ENCODE measurements at places on chromosomes 12 and 14.
A peak's percentile ranks its signal among the peaks of the same experiment; 100 is the strongest.

DNA sequence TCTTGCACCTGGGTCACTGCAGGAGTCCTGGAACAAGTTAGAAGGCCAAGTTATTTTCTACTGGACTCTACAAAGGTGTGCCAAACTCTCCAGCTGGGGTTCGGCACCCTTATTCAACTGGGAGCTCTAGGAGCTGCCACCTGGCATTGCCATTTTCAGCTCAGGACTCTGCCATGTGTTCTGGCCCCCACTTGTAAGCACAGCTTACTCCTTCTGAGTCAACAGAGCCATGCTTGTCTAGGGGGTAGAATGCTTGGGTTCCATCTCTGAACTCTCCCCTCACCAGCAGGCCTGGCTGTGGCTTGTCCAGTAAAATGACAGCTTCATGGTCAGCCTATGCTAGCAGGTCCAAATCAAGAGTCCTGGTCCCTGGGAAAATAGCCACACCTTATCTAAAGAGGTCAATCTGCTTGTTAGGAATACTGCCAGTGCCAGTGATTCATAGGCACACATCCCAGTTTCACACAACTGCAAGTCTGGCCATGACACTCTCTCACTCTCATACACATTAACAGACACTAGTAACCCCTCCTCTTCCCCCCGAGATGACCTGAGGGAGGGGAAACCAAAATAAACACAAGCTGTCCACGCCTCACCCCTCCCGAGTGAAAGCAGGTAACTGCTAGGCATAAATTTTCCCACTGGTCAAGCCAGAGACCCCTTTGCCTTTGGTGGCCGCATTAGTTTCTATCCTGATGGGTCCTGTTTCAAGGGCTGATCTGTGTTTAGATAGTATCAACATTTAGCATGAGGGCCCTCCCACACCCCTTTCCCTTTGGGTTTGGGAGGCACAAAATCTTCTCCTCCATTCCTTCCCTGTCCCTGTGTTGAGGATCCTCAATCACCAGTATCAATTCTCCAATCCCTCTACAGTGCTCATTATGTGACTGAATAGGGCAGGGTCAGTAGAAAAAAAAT is 182.3 kb upstream of the GZMB start:
- DNase-seq = no peak

GRCh38 chr12:120574106-120574505 is 7.1 kb downstream of the POP5 start:
- no peak for DNase-seq

- peak; percentile 84 for DNase-seq
Observed at GRCh38 chr12:44000309-44000952, 164.6 kb downstream of the TMEM117 start.

- DNase-seq = peak; percentile 65
Observed at GRCh38 chr14:67674139-67674479, 323 bp downstream of the VTI1B start.

- DNase-seq = no peak
Observed at GRCh38 chr14:96625426-96625985, 123.3 kb downstream of the PAPOLA start.

DNA sequence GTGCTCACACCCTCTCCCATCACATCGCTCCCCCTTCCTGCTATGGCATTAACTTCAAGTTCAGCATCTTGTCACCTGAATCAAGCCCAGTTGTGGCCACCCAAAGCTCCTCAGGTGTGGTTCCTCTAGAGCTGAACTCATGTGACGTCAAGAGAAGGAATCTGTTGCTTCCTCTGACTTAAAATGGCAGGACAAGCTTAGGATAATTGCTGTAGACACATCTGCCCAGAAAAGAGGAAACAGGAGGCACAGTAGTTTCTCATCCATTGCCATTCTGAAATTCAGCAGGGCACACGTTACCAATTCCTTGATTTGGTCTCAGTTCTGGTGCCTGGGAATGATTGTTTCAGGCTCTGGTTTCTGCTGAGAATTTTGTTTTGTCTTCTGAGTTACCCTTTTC is 52.1 kb downstream of the RCOR1 start:
- no peak for DNase-seq

- no peak for DNase-seq
Observed at GRCh38 chr14:102902086-102902485, 20.4 kb upstream of the AMN start.

DNA sequence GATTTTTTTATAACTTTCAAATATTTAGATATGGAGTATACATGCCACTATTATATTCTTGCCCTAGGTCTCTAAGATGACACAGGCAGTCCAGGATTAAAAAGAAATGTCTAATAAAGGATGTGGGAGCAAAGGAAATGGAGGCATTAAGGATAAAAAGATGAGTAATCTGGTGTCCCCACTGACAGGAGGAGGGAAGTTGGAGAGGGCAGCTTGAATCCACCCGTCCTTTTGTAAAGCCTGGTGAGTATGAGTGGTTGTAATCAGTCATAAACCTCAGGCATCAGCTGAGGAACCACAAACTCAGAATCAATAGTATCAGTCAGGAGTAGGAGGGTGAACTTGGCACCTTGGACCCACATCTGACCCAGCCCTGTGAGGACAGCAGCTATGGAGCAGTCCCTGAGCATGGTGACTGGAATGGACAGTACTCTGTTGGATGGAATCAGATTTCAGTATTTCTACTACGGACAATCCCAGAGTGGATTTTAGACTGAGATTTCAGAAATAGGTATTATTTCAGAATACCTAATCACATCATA is 100.5 kb downstream of the EXOC5 start:
- DNase-seq = no peak

DNA sequence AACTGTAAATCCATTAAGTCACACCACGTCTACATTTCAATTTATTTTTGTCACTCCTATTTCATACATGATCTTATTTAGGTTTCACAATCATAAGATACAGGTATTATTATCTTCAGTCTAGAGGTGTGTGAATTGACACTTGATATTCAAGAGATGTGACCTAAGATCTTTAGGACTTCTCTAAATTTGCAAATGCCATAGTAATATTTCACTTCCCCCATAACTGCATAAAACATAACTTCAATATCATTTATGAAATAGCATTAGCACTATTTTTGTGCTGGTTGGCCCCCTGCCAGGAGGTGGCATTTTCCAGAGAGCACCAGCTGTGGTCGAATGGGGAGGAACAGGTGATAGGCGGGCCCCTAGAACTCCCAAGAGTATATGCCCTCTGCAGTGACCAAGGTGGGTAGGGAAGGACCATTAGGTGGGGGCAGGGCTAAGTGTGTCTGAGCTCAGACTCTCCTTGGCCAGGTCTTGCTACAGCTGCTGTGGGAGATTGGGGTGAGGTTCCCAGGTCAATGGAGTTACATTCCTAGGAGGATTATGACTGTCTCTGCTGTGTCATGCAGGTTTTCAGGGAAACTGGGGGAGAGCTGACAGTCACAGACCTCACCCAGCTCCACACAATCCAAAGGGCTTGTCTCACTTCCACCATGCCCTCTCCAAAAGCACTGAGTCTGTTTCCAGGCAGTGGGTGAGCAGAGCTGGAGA is 49.2 kb upstream of the ERGIC2 start:
- DNase-seq = no peak

GRCh38 chr14:50797250-50798047 is 33.5 kb downstream of the NIN start:
- no peak for DNase-seq

DNA sequence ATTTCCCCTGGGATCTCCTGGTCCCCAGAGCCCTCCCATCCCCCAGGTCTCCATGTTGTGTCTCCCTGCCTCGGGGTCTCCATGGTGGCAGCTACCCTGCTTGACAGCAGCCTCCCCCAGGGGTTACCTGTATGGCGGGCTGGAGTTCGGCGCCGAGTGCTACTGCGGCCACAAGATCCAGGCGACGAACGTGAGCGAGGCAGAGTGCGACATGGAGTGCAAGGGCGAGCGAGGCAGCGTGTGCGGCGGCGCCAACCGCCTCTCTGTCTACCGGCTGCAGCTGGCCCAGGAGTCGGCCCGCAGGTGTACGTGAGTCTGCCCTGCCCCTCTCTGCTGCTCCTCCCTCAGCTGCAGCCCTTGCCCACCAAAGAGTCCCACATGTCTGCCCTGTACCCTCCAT is 80.9 kb downstream of the WSCD2 start:
- no peak for DNase-seq

GRCh38 chr12:132702640-132703039 is 8.0 kb upstream of the PGAM5 start:
- DNase-seq = no peak

- no peak for DNase-seq
Observed at GRCh38 chr14:106657460-106657859, 1131.1 kb downstream of the TMEM121 start.

DNA sequence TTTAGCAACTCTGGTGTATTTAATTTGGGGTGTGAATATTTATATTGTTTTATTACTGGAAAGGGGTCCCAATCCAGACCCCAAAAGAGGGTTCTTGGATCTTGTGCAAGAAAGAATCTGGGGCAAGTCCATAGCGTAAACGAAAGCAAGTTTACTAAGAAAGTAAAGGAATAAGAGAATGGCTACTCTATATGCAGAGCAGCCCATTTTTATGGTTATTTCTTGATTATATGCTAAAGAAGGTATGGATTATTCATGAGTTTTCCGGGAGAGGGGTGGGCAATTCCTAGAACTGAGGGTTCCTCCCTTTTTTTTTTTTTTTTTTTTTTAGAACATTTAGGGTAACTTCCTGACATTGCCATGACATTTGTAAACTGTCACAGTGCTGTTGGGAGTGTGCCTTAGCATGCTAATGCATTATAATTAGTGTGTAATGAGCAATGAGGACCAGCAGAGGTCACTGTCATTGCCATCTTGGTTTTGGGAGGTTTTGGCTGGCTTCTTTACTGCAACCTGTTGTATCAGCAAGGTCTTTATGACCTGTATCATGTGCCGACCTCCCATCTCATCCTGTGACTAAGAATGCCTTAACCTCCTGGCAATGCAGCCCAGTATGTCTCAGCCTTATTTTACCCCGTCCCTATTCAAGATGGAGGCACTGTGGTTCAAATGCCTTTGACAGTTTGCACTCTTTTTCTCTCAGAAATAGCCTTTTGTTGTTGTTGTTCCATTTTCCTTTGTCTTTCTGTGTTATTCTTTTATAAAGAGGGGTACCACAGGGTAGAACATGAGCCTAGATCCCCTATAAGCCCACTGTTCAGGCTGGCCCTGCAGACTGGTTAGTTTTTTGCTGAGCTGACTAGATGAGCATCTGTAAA is 75.5 kb upstream of the DCD start:
- DNase-seq = peak; percentile 16

DNA sequence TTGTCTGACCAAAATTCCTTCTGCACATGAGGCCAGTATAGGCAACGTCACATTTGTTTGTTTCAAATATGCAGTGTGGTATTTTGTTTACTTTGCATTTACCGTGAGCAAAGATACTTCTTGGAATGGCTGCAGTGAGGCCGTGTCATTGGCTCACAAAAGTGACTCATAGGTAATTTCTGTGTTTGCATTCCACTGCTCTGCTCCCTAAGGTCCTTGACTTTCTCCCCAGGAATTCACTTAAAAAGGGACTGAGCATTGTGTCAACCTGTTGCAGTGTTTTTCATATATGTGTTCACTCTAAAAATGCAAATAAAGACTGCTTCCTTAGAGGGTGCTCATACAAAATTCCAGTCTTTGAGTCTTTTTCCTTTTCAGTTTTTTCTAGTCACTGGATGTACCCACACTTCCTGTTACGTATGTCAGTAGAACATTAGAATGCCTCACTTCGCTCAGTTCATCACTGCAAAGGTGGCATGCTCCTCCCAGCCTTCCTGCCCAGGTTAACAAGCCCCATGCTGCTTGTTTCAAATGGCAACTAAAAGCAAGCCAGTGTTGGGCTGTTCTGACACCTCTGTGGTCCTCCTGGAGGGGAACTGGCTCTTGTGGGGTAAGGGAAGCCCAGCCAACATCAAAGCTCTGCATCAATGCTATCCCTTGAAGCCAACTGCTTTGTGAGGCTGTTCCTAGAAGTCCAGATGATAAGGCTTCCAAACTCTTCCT is 9.1 kb downstream of the C12orf76 start:
- no peak for DNase-seq

DNA sequence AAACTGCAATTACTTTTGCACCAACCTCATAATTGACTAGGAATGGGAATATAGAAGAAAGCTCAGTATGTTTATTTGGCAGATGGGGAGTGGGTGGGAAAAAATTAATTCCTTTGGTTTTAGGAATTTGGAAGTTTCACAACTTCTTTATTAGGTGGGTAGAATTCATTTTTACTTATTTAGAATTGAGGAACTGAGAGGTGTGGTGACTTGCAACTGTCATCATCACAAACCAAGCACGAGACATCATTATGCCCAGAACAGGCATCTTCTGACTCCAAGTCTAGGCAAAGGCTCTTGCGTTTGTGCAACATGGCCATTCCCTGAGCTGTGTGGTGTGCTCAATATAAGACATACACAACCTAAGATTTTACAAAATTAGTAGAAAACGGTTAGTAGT is 380.0 kb downstream of the ATP23 start:
- no peak for DNase-seq

- no peak for DNase-seq
Observed at GRCh38 chr12:115341442-115341841, 657.5 kb upstream of the TBX3 start.

- no peak for DNase-seq
Observed at GRCh38 chr14:100370003-100370402, 46.9 kb downstream of the SLC25A47 start.

DNA sequence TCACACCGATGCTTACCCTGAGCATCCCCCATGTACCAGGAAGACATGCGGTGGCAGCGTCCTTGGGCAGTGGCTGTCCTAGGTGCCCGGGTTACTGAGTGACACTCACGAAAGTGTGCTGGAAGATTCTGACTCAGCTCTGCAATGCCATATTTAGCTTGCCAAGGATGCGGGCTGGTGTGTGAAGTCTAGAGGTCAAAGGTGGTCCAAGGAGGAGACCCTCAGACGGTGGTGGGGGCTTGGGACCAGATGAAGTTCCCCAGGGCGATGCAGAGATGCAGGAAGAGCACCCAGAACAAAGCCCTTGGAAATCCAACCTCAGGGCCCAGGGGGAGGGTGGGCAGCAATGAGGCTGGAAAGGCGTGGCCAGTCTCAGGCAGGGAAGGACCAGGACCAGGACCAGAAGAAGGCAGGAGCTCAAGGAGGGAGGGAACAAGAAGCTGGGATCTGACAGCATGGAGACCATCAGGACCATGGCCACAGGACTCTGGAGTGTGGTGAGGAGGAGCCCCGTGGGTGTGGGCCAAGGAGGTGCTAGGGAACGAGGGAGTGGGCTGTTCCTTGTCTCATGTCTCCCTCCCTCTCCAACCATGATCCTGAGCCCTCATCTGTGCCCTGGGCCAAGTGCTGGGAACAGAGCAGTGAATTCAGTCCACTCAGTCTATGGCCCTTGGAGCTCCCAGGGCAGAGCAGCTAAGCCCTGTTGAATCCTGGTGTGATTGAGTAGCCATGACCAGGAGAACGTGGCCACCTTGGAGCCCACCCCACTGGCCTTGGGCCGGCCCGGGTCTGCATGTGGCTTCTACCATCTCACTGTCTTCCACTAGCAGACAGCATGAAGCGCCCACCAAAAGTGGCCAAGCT is 310.1 kb upstream of the DIO3 start:
- DNase-seq = no peak
